Astrocyte of the cerebellum (primary cell): ENCODE measurements at places on chromosomes 5 and 9.
A peak's percentile ranks its signal among the peaks of the same experiment; 100 is the strongest.

DNA sequence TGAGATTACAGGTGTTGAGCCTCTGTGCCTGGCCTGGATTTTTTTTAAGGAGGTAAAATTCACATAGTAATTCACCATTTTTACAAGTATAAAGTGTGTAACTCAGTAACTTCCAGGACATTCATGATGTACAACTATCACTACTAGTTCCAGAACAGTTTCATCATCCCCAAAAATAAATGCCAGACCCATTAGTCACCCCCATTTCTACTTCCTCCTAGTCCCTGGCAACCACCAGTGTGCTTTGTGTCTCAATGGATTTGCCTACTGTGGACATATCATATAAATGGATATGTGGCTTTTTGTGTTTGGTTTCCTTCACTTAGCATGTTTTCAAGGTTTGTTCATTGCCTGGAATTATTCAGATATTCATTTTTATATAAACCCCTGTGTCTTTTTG, 72.5 kb upstream of the PANK3 start:
- peak; percentile 39 for DNase-seq

- peak; percentile 27 for DNase-seq
Measured at GRCh38 chr5:59506285-59506877, 387.1 kb downstream of the PDE4D start.

GRCh38 chr5:58466939-58467338, 7.1 kb upstream of the PLK2 start:
- DNase-seq = no peak

GRCh38 chr9:89433826-89434225, 64.1 kb downstream of the SEMA4D start:
- DNase-seq = no peak

- no peak for DNase-seq
Measured at GRCh38 chr9:105191508-105192121, 52.8 kb upstream of the SLC44A1 start.

DNA sequence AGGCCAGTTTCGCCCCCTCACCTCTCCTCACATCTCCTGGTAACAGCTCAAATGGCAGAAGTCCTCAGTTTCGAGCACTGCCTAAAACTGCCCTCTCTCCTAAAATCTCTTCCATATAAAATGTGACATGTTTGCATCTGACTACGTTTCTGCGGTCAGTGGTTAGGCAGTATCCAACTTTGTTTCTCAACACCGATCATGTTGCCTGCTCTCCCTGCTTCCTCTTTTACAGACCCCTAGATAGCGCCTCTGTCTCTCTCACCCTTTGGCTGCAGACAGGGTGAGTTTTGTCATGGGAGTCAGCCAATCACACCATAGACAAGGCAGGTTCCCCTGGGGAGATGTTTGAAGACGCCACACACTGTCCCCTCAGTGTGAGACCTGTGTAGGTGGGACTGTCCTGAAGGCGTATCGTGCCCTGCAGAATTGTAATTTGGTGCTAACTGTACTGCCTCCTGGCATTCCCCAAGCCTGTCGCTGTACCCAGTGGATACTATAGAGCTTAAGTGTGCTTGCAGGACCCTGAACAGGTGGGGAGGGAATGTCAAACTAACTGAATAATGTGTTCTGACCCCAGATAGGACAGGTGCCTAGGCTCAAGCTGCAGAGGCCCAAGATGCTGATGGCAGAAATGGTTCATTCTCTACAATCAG, 1.1 kb downstream of the HEXB start:
- no peak for DNase-seq

DNA sequence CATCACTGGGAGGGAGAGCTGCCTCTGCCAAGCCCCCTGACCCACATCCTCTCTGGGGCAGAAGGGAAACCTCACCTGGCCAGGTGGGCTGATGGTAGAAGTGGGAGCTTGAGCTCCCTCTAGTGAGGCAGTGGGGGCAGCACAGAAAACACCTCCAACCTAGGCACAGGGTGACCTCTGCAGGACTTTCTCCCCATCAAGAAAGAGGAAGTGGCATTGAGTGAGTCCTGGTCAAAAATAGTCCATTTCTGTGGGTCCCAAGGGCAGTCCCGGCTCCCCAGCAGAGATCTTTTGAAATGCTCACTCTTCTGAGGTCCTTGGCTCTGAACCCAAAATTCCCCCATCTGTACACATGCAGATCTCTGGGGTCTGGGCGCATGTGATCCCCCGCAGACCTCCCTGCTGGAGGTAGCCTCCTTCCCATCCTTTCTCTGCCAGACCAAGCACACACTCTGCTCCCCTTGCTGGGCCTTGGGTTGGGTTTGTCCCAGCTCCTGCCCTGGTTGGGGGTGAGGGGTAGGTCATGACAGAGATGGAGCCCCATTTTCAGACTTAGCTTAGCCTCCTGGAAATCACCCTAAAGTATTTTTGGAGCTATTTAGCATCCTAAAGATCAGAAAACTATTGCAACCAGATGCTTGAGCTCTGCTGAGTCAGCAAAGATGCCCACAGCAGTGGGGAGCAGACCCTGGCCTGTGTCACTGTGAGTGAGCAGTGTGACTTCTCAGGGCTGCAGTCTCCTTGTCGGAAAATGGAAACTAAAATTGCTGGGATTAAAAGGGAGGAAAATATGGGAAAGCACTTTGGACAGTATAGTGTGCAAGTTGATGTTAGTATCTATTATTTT, 41.6 kb upstream of the LCP2 start:
- no peak for DNase-seq

- DNase-seq = no peak
Measured at GRCh38 chr5:79561525-79561893, 47.6 kb upstream of the HOMER1 start.

DNA sequence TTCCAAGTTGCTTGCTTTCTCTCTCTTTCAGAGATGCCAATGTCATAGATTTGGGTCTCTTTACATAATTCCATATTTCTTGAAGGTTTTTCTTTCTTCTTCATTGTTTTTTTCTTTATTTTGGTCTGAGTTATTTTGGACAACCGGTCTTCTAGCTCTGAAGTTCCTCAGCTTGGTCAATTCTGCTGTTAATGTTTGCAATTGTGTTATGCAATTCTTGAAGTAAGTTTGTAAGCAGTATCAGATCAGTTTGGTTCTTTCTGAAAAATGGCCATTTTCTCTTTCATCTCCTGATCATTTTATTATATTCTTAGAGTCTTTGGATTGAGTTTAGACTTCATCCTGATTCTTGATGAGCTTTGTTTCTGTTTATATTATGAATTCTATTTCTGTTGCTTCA, 16.4 kb upstream of the PRDM9 start:
- no peak for DNase-seq

- no peak for DNase-seq
Measured at GRCh38 chr5:1516615-1517601, 6.9 kb downstream of the LPCAT1 start.

GRCh38 chr5:122264610-122265009, 47.4 kb upstream of the SNCAIP start:
- no peak for DNase-seq

DNA sequence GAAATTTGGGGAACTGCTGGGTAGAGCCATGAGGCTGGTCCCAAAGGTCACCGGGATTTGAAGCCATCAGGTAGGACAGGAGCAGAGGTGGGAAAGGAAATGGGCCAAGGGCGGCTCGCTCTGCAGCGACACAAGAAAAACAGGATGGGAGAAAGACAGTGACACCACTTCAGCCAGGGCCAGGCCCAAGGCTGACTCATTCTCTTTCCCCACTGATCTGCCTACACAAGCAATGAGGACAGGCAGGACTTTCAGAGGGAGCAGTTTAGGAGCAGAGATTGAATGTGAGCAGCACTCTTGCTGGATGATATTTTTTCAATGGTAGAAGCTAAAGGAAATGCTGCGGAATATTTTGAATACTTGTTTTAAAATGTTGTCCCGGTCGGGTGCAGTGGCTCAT, 3.5 kb downstream of the RUFY1 start:
- no peak for DNase-seq

DNA sequence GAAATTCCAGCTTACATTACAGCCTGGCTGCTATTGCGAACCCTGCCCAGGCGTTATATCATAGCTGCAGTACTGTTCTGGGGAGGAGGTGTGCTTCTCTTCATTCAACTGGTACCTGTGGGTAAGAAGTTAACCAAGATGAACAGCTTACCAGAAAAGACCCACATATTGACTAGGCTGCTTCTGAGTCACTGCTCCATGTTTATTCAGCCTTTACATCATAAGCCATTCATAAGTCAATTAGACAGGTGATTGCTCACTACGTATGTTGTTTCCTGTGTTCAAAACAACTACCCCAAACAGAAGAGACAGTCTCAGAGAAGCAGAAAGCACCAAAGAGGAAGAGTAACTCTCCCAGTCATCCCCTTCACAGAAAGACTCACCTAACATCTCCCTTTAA, 34.7 kb upstream of the SLC22A5 start:
- no peak for DNase-seq

- DNase-seq = peak; percentile 71
Measured at GRCh38 chr5:171521219-171521633, 101.8 kb downstream of the FGF18 start.

- no peak for DNase-seq
Measured at GRCh38 chr5:141585594-141585993, 33.2 kb downstream of the DIAPH1 start.

DNA sequence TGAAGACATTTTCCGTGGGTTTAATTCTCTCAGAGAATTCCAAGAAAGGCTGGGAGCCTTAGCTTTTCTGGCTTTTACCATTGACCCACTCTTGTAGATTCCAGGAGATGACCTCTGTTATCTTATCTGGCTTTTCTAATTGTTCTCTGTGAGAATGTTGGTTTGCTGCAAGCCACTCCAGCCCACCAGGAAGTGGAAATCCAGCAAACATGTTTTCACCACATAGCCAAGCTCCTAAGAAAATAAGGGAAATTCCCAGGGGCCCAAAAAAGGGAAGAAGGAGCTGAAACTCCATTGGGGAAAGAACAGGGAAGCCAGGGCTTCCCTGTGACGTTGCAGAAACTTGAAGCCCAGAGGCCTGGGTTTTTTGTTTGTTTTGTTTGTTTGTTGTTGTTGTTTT, 19.7 kb downstream of the GPR107 start:
- DNase-seq = no peak

DNA sequence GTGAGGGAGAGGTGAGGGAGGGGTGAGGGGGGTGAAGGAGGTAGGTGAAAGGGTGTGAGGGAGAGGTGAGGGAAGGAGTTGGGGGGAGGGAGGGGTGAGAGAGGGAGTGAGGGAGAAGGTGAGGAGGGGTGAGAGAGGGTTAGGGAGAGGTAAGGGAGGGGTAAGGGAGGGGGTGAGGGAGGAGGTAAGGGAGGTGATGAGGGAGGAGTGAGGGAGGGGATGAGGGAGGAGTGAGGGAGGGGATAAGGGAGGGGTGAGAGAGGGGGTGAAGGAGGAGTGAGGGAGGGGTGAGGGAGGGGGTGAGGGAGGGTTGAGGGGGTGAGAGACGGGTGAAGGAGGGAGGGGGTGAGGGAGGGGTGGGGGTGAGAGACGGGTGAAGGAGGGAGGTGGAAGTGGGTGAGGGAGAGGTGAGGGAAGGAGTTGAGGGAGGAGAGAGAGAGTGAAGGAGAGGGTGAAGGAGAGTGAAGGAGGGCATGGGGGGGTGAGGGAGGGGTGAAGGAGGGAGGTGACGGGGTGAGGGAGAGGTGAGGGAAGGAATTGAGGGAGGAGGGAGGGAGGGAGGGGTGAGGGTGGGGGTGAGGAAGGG, 18.5 kb downstream of the NINJ1 start:
- no peak for DNase-seq

DNA sequence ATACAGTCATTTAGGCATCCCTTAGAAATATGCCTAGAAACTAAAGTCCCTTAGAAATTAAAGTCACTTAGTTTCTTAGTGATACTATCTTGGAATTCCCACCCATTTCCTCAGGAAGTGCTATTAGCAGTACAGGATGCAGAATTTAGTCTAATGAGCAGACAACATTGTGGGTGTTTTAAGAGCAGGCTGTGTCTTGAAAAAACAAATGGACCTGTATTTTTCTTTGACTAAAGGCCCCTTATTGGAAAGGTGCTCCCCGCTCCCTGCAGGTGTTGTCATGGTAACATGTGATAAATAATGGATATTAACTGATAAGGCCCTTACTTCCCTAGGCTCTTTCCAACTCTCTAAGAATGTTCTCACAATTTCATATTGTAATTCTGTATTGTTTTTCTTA, 38.8 kb upstream of the STARD4 start:
- no peak for DNase-seq
